Activated CD8-positive, alpha-beta memory T cell treated with anti-CD3 and anti-CD28 coated beads for 1 hour (primary cell): ENCODE measurements at places on chromosomes 11 and 22.

GRCh38 chr11:114157476-114158050, 98.1 kb downstream of the ZBTB16 start:
- DNase-seq = no peak

DNA sequence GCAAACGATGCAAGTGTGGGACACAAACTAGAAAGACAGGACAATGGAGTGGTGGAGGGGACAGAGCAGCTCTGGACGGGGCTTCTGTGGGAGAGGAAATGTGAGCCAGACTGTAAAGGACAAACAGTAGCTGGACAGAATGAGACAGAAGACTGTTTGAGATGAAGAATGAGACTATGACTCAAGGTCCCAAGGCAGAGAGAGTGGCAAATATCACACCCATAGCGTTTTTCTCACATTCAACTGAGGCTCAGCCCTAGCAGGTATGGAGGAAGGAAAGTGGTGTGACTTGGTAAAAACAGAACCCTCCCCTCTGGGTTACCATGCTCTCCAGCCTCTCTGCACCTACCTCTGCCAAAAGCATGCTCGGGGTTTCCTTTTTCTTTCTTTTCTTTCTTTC, 96.5 kb downstream of the RPL27A start:
- no peak for DNase-seq

DNA sequence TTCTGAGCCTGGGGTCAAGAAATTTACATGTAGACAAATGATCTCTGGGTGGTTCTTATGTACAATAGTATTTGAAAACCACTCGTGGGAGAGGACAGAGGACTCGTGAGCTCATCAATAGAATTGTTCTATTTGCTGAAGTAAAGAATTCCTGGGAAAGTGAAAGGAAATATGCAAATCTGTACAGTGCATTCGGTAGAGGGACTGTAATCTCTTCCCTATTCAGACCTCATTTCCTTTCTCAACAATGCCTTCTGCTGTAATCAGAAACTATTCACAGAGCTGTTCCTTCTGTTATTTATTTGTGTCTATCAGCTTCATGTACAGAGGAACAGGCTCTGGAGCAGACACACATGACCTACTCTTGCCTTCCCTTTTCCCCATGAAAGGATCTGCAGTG, 709.4 kb upstream of the KIRREL3 start:
- DNase-seq = no peak

GRCh38 chr22:45441138-45441537, 27.6 kb downstream of the RIBC2 start:
- no peak for DNase-seq

- no peak for DNase-seq
Measured at GRCh38 chr11:102729849-102730815, 5.4 kb upstream of the MMP8 start.

- no peak for DNase-seq
Measured at GRCh38 chr11:70763606-70764005, 365.3 kb downstream of the CTTN start.

- DNase-seq = no peak
Measured at GRCh38 chr22:50296658-50297490, 10.6 kb downstream of the PLXNB2 start.

DNA sequence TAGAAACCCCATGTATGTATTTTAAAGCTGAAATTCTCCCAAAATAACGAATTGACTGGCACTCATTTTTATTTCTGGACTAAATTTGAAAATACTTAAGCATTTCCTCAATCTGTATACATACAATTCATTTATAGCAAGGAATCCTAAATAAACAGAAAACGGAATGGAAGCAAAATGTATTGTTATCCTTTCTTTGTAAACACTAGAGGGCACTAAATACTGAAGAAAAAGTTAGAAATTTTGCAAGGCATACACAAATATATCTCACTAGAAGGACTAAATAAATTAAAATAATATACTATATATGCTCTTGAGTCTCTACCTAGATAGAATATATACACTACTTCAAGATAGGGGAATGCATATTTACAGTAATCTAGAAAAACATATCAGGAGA, 23.1 kb upstream of the ANO5 start:
- DNase-seq = no peak

- DNase-seq = no peak
Measured at GRCh38 chr11:111723595-111723994, 42.6 kb downstream of the PPP2R1B start.

- DNase-seq = no peak
Measured at GRCh38 chr11:36019722-36020121, 75.9 kb downstream of the LDLRAD3 start.

- no peak for DNase-seq
Measured at GRCh38 chr11:117092951-117093590, 5.2 kb downstream of the SIK3 start.

- DNase-seq = no peak
Measured at GRCh38 chr11:61694602-61694939, 14.4 kb downstream of the DAGLA start.

GRCh38 chr11:16454289-16454863, 98.0 kb upstream of the SOX6 start:
- DNase-seq = no peak
